ENCODE measurements at places on chromosomes 2 and 18.

DNA sequence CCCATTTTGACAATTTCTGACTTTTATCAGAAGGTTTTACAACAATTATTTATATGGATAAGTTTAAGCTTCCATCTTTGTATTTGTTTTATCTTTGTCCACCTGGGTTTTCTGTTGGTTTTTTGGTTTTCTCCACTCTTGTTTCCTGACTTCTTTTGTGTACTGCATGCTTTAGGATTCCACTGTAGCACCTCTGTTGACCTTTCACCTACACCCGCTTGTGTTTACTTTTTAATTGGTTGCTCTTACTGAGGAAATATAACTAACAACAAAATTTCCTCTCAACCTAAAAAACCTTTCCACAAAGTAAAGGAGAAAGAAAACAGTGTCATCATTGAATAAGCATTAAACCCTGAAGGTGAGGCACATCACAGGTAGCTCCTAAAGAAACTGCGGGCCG, 39.8 kb upstream of the TTR start:
- no peak for DNase-seq

DNA sequence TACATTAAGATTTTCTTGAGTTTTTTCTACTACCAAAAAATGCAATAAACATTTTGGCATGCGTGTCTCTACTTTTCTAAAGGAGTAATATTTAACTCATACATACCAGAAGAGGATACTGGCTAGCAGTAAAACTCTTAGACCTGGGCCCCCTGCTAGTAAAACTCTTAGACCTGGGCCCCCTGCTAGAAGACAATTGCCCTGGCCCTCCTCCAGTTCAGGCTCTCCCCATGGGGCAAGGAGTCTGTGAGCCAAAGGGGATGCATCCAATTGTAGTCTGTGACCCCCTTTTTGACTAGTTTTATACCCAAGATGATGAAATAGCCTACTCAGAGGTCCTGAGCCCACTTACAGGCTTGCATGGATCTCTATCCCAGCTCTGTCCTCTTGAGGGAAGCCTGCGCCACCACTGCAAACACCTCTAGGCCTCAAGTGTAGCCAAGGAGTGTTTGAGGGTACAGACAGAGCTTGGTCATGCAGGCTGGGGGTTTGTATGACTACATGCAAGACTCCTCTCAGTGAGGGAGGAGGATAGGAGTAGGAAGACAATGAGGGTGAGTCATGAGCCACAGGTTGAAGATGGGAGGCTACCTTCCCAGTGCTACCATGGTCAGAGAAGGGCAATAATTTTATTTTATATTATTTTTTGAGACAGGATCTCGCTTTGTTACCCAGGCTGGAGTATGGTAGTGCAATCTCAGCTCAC, 45.2 kb upstream of the PGAP1 start:
- no peak for DNase-seq

- DNase-seq: no peak
Measured at GRCh38 chr2:216073773-216074172, 7.8 kb downstream of the PECR start.

- no peak for DNase-seq
Measured at GRCh38 chr2:191158747-191159146, 8.0 kb upstream of the STAT4 start.

DNA sequence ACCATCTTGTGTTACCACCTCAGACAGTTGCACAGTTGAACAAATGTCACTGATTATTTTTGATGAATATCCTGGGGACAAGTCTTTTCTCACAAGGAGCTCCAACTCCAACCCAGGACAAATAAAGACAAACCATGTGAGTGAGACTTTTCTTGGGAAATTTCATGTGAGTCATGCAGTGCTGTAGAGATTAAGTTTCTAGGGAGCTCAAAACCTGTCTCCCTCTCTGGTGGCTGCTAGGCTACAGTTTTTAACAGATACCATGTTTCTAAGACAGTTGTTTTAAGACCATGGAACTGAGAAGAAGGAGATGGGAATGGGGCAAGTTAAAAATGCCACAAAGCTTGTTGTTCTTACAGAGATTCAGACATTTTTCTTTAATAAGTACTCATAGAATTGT, 255.5 kb downstream of the RIT2 start:
- no peak for DNase-seq

DNA sequence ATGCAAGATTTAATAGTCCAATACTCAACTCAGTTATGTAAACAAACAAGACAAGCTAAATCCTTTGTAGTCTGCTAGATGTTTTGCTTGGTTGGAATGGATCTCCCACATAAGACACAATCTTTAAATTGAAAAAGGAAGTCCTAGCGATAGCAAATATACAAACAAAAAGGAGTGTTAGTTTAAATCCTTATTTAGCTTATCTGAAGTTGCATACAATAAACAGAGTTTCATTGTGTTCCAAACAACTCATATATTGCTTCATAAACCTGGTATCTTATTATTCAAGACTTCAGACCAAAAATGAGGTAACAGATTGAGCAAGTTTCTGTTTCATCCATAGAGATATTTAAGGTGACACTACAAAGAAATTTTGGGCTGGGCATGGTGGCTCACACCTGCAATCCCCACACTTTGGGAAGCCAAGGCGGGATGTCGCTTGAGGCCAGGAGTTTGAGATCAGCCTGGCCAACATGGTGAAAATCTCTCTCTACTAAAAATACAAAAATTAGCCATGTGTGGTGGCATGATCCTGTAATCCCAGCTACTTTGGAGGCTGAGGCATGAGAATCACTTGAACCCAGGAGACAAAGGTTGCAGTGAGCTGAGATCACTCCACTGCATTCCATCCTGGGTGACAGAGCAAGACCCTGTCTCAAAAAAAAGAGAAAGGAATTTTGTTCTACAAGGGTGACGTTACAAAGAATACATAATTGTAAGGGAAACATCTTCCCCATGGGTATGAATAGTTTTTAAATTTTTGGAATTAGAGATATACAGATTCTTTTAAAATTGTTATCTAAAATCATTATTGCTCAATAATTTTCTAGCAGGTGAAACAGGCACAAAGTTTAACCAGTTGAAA, 150.5 kb upstream of the L3MBTL4 start:
- no peak for DNase-seq

DNA sequence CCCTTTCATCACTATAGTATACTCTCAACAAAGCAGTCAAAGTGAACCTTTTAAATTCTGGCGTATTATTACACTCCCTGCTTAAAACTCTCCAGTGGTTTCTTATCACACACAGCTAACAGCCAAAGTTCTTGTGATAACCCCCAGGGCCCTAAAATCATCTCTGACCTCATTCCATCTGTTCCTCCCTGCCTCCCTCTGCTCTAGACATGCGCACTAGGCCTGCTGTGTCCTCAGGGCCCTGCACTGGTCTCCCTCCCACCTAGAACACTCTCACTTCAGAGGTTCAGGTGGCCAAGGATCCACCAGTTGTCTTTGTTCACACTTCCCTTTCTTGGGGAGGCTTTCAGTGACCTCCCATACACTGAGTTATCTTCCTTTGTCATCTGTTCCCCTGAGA, 603.4 kb downstream of the DSC3 start:
- no peak for DNase-seq
